ENCODE measurements at places on chromosomes 2 and 18.

- no peak for DNase-seq
Measured at GRCh38 chr2:109457794-109458193, 156.0 kb downstream of the SEPTIN10 start.

DNA sequence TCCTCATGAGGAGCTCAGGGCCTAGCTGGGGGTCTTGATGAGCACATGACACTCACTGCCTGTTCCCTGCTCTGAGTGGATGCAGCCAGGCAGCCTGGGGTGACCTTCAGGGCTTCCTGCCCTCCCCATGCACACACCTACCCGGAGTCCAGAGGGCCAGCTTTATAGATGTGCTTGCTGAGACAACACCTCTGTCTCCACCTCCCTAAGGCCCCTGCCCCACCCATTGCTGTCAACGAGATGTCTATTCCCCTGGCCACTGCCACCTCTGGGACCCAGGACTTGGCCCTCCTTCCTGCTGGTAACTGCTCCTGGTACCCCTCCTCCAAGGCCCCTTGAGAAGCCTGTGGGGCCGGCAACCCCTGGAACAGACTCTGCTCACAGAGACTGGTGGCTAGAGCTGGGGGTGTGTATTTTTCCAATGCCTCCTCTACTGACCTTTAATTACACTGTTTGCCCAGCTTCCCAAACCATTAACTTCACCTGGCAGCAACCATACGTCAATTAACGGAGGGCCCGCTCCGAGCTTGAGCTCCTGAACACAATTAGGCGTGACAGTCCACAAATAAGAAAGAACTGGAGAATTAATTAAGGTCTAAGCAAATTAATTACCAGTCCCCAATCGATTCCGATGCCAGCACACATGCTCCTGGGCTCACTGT lies 66.3 kb downstream of the EMX1 start:
- no peak for DNase-seq

DNA sequence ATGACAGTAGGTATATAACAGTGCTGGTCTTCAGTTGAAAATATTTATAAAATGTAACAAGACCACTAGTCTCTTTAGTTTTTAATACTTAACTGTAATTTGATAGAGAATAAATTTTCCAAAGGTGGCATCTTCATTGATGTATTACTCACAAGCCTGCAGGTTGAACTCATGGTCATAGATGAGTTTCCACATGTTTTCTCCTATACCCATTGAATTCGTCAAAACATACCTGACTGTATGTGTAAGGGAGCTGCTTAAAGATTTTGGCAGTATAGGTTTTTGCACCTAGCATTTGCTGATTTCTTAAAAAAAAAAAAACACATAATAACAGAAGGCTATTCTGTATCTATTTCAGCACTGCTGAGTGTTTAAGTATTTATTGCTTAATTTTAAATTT lies 112.9 kb downstream of the FMNL2 start:
- no peak for DNase-seq

- DNase-seq: no peak
Measured at GRCh38 chr2:16745466-16745865, 79.8 kb upstream of the CYRIA start.

DNA sequence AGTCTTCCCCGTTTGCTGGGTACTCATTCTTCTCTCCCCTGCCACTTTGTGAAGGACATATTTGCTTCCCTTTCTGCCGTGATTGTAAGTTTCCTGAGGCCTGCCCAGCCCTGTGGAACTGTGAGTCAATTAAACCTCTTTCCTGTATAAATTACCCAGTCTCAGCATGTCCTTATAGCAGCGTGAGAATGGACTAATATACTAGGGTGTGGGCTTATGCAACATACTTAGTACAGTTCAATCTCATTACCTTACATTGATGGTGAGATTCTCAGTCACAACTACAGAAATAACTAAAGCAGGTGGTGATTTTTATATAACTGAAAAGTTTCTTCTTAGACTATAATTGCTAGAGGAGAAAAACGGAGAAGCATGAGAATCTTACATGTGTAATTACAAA lies 237.9 kb upstream of the MMADHC start:
- no peak for DNase-seq

- no peak for DNase-seq
Measured at GRCh38 chr2:42547014-42547413, 21.4 kb upstream of the MTA3 start.

DNA sequence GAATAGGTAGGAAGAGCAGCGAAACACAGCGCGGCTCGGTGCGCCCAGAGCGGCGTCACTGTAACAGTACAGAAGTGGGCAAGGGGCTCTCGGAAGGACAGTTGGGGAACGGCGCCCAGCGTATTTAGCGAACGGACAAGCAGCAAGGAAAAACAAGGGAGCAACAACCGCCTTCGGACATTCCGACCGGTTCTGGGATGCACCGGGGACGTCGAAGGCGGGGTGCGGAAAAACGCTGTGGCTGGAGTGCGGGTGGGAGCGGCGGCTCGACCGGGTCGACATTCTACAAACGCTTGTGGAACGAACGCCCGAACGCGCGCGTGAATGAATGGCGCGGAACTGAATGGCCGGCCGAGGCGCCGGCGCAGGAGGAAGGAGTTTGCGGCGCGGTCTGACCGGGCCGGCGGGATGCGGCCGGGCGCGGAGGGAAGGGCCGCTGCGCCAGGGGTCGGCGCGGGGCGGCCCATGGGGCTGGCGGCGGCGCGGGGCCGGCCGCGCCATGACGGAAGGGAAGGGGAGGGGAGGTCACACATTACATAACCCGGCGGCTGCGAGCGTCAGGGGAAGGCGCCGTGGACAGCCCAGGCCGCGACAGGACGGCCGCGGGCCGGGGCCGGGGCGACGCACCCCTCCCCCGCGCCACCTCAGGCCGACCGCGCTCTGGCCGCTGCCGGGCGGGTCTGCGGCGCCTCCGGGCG lies 605 bp downstream of the REV1 start:
- peak; percentile 62 for DNase-seq

DNA sequence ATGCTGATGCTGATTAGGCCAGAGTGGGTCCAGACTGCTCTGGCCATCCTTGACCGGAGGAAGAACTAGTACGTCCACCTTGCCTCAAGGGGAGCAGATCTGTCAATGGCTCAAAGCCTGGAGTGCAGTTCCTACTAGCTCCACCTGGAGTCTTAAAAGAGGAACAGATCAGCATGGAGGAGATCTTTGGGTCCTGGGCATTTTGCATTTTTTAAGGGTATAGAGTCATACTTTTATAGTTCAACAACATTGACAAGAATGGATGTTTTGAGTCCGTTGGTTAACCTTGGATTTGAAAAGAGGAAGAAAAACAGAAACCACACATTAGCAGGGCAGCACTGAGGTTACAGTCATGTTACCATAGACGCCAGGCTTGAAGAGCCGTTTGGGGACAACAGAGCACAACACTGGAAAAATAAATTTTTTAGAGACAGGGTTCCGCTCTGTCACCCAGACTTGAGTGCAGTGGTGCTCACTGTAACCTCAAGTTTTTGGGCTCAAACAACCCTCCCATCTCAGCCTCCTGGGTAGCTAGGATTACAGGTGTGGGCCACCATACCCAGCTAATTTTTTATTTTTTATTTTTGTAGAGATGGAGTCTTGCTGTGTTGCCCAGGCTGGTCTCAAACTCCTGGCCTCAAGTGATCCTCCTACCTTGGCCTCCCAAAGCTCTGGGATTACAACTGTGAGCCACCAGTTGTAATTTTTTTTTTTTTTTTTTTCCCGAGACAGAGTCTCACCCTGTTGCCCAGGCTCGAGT lies 78.5 kb downstream of the PRKCE start:
- no peak for DNase-seq

DNA sequence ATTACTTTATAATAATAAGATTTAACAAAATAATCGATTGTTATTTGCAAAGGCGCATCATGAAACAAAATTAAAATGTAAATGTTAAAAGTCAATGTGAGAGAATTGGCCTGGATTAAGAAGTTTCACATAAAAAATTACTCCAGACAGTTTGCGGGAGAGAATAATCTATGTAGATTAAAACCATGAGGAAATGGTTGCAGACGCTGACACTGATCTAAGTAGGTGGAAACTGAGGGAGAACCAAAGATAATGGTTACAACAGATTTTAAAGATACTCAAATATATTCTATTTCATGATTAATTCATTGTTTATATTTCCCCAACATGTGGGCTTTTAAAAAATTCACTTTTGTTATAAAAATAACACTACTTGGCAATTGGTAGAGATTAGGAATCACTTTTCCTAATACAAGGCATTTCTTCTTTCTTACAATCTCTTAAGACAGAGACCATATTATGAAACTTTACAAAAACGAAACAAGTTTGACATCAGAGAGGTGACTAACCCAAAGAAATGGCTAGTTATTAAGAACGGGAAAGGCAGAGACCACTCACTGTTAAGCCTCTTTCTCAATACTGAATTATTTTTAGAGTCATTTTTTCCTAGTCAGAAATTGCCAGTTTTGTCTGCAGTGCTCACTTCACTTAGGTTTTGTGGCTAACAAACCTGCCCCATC lies 1.6 kb downstream of the KANSL1L start:
- peak; percentile 5 for DNase-seq

- DNase-seq: no peak
Measured at GRCh38 chr2:30463535-30463934, 16.5 kb downstream of the LCLAT1 start.

GRCh38 chr18:56097621-56098020 lies 509.6 kb upstream of the TCF4 start:
- DNase-seq: no peak

- peak; percentile 82 for DNase-seq
Measured at GRCh38 chr2:120177001-120177621, 46.1 kb downstream of the TMEM185B start.

DNA sequence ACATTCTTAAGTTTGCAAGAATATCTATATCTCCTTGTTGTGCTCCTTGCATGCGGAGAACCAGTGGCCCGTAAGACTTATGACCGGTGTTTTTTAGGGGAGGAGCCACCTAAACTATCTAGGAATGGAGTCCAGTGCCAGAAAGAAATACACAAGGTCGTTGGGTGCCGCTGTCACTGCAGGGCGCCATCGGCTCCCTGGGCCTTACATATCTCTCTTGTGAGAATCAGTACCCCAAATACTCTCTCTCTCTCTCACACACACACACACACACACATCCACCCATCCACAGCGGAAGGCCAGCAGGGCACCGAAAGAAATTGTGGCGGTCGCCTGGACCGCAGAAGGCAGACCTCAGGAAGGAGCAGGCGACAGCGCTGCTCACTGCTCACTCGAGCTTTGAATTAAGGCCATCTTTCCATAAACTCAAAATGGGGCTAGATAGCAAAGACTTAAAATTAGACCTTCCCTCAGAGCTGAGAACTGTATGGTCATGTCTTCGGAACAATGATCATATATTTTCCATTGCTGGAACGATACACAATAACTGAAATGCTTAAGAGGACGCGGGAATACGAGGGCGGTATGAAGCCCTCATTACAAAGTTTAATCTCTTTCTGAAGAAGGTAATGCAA lies 10.4 kb downstream of the NR4A2 start:
- DNase-seq: no peak

- DNase-seq: no peak
Measured at GRCh38 chr2:20168048-20168726, 56.7 kb downstream of the SDC1 start.

GRCh38 chr2:173964565-173965371 lies 405 bp downstream of the SP3 start:
- peak; percentile 88 for DNase-seq

DNA sequence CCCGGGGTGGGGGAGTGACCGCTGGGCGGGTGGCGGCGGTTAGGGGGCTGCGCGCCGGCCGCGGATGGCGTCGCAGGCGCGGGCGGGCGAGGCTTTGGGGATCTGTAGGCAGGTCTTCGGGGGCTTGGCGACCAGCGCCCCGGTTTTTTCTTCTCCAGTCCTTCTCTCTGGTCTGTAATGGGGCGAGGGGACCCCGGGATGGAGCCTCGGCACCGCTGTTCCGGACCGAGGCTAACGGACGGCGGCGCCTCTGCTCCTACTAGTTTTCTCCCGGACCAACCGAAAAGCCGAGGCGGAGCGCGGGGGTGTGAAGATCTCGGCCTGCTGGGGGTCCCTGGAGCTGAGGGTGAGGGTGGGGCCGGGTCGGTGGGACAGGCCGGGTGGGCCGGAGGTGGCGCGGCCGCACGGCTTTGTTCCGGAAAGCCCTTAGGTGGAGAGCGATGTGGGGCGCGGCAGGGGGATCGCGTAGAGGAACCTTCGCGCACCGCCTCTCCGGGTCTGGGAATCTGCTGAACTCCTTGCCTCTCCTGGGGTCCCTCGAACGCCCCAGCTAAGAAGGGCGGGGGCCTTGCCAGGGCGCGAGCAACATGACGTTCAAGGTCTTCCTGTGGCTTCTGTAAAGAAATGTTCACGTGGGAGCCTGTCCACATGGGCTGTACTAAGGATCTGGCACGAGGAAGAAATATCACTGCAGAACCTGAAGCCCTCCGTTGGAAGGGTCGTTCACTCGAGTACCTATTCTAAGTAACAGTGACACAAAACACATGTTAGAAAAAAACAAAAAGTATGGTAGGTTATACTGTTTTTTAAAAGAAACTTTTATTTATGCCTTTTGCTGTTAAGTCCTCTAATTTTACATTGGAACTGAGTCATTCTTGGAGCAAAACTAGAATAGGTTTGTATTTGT lies 861 bp downstream of the SLC39A10 start:
- peak; percentile 76 for DNase-seq

- DNase-seq: peak; percentile 20
Measured at GRCh38 chr2:96954011-96954846, 32.2 kb downstream of the FAM178B start.

DNA sequence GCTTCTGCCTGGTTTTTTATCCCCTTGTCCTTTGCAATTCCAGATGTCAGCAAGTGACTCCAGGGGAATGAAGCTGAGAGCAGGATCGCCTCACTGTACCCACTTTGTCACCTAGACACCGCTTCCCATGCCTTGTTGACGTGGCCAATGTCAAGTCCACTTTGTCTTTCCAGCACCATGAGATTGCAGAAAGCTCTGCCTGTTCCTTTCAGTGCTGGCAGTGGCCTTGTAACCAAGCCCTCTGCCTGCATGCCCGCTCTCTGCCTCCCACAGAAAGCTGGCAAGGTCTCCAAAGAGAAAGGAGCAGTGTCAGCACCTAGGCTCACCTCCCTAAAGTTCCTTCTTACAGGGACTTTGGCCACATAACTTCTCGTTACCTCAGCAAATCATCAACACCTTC lies 282.2 kb upstream of the ST6GAL2 start:
- no peak for DNase-seq

DNA sequence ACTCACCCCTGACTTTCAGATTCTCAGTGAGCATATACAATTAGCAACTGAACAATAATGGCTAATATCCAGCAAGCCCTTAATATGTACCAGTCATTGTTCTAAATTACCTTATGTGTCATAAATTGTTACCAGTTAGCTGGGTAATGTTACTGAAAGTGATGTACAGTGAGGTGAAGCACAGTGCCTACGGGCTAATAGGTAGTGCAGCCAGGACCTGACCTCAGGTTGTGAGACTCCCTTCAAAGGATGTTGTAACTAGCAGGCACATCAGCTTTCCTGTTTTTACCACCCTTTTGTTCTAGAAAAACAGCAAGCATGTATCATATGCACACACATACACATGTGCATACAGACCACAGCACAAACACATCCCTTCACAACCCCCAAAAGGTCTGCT lies 258.3 kb downstream of the PHLPP1 start:
- DNase-seq: no peak

DNA sequence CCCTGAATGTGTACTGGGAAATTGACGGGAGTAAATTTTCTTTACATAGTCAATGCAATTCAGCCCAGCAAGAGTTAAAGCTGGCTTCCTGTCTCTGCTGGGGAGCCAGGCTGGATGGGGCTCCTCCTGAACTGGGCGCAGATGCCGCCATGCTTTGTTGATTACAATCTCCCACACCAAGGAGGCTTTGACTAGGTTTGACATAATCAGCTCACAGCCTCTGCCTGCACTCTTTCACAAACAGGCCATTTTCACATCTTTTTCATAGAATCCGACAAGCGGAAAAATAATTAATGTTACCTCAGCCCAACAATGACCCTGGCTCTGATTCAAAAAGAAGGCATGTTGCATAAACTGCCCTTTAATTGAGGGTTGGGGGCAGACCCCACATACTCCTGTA lies 54.3 kb downstream of the FOXI3 start:
- no peak for DNase-seq

Data from CD4-positive, alpha-beta T cell treated with Interleukin-12 subunit alpha and Interleukin-12 subunit beta, for 1 hour (primary cell).